DMS79 treated with DMSO at 0.1 percent for 48 hours (cell line): ENCODE measurements at places on chromosomes 6 and 20.
A peak's percentile ranks its signal among the peaks of the same experiment; 100 is the strongest.

GRCh38 chr20:42923348-42923918 lies 266.3 kb downstream of the PTPRT start:
- no peak for DNase-seq

DNA sequence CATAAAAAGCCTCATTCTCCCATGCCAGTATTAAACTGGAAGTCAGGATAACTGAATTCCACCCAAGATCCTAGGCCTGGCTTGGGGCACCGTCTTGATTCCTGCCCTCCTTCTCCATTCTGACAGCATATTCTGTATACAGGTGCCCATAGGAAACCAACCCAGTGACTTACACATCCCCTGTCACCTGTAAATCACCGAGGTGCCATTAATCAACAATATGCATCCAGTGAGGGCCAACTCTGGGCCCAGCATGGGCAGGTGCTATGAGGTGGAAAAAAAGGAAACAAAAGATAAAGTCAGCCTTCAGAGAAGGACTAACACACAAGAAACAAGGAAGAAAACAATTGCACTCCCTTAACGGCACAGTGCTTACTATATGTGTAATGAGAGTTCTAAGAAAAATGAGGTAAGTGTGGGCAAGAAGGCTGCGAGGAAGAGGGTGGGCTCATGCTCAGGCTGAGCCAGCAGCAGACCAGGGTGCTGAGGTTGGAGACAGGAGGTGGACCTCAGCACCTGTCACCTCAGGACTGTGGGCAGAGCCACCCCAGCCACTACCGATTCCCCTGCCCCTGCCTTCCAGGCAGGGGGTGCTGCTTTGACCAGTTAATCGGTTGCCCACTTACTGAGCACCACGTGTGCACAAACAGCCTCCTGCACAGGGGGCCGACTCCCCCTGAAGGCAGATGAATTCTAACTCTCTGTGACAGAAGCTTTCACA lies 105.9 kb downstream of the TRERF1 start:
- no peak for DNase-seq

- no peak for DNase-seq
Measured at GRCh38 chr6:155880900-155881299, 425.3 kb upstream of the NOX3 start.

GRCh38 chr20:17568045-17568788 lies 1.7 kb upstream of the DSTN start:
- DNase-seq: peak; percentile 15
